ENCODE measurements at places on chromosomes 12 and 14.

GRCh38 chr14:85061256-85061655 lies 468.7 kb upstream of the FLRT2 start:
- DNase-seq: no peak

- no peak for DNase-seq
These were observed 75.1 kb upstream of the NUDT4 start for GRCh38 chr12:93302331-93303229.

DNA sequence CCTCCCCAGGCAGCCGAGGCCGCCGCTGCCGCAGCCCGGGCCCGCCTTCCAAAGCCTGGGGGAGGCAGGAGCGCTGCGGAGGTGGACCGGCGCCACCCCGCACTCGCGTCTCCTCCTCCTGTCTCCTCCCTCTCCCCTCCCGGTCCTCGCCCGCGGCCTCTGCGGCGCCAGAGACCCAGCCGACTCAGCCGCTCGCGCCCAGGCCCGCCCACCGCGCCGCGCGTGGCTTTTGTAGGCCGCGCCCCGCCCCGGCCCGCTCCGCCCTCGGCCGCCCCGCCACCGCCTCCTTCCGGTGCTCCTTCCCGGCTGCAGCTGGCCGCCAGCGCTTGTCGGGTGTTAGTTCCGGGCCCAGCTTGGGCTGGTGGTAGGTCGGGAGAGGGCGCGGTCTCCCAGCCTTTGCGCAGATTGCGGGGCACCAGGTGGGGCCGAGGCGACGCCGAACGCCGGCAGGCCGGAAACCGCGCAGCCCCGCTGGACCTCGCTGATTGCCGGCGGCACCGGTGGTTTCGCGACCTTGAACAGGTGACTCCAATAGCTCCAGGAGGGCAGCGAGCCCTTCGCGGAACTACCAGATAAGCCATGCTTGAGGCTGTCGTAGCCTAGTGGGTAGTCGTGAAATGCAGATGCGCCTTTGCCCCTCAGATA lies at the start of gene CAPRIN2:
TSS of gene CAPRIN2 (minus strand) at position 202 of the 645 bp plus-strand sequence. CDS start 1,431 bp downstream, outside the sequence.
- peak; percentile 88 for DNase-seq

DNA sequence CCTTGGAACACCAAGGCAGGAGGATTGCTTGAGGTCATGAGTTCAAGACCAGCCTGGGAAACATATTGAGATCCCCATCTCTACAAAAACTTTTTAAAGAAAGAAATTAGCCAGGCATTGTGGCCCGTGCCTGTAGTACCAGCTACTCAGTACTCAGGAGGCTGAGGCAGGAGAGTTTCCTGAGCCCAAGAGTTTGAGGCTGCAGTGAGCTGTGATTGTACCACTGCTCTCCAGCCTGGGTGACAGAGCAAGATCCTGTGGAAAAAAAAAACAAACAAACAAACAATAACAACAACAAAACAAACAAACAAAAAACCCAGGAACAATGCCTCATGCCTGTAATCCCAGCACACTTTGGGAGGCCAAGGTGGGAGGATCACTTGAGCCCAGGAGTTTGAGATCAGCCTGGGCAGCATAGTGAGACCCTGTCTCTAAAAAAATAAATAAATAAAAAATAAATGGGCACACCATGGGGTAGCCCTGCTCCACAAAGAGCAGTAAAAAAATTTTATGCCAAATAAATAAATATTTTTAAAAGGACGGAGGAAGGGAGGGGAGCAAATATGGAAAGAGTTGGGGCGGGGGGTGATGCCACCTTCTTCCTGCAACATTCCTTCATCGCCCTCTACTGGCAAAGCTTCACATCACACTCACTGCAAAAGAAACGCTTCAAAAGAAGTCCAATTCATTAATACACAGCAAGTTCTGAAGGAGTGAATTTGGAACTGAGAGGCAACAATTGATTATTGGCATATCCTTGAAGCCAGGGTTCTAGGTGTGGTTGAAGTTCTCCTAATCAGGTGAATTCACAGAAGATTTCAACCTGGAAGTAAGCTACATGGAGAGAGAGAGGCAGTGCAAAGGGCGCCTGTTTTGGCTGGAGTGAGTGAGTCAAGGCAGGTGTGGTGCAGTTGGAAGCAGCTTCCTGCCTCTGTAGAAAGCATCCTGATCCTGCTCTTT lies 8.8 kb upstream of the GNPTAB start:
- peak; percentile 65 for DNase-seq

DNA sequence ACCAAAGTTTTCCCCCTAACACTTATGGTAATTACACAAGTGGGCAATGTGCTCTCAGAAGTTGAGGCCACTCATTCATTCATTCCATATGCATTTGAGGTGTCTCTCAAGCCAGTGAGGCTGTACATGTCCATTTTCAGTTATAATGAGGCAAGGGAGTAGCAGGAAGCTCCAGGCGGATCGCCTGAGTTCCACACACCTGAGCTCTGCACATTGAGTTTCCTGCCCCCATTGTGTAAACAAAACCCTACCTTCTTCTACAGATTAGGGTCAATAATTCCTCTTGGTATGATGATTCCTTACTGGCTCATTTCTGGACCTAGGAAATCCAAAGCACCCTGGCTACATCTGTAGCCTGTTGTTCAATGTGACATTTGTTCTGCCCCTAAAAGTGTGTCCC lies 555.3 kb downstream of the MED13L start:
- no peak for DNase-seq

DNA sequence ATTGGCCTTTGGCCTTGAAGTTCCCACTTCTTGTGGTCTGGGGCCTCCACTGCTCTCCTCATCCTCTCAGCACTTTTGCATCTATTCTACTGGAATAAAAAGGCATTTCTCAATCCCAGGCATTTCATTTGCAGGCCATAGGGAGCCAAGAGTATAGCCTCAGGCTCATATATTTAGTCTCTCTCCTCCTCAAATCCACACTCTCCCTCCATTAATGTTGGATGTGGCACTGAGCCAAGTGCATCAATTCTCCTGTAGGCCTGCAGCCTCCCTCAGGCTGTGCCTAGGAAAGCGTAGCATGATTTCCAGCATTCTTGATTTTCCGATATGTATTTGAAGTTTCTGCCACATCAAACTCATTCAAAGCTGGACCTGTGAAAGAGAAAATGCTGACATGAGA lies 211.5 kb upstream of the CPNE8 start:
- no peak for DNase-seq

DNA sequence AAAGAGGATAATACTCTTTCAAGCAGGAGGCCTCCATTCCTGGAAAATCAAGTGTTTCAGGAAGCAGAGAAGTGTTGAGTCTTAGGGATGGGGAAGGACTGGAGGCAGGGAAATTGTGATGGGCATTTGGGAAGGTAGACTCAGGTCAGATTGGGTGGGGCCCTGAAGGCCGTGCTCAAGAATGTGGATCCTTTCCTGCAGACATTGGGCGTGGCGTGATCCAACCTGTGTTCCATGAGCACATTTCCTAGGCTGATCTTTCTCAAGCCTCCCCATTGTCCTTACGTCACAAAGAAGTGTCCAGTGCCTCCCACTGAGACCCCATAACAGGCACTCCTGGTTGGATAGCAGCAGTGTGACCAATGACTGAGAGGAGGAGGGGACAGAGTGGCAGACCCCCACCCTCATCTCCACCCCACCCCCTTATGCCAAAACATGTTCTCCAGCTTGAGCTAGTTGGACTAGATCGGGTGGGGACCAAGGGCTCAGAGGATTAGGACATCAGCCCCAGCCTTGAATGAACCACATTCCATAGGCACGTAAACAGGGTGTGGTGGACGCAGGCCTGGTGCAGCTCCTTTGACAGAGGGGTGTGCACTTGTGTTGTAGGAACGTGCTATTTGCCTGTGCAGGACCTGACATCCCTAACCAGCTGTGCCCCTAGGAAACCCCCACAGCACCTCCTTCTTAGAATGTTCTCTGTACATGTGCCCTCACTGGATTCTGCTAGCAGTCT lies 76.8 kb downstream of the TTC9 start:
- no peak for DNase-seq

DNA sequence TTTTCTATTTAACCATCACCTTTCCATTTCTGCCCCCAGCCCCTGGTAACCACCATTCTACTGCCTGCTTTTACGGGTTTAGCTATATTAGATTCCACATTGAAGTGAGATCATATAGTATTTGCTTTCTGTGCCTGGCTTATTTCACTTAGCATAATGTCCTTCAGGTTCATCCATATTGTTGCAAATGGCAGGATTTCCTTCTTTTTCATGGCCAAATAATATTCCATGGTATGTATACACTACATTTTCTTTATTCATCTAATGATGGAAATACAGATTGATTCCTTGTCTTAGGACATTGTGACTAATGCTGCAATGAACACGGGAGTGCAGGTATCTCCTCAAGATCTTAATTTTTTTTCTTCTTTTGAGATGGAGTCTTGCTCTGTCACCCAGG lies 202.2 kb downstream of the APAF1 start:
- DNase-seq: no peak

DNA sequence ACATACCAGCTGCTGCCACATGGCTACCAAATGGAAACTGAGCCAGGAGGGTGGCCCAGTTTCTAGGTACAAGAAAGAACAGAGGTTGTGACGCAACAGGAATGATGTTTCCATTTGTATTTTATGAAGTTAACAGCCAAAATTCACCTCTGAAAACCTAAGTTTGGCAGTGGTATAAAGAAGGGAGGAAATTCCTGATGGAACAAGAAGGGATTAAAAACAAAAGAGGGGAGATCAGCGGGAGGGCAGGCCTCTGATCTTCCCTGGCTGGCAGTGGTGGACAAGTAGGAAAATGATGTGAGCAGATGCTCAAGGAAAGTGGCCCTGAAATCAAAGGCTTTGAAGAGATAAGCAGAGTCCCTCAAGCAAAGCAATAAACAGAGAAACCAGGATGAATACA lies 47.3 kb upstream of the BCL2L14 start:
- no peak for DNase-seq

DNA sequence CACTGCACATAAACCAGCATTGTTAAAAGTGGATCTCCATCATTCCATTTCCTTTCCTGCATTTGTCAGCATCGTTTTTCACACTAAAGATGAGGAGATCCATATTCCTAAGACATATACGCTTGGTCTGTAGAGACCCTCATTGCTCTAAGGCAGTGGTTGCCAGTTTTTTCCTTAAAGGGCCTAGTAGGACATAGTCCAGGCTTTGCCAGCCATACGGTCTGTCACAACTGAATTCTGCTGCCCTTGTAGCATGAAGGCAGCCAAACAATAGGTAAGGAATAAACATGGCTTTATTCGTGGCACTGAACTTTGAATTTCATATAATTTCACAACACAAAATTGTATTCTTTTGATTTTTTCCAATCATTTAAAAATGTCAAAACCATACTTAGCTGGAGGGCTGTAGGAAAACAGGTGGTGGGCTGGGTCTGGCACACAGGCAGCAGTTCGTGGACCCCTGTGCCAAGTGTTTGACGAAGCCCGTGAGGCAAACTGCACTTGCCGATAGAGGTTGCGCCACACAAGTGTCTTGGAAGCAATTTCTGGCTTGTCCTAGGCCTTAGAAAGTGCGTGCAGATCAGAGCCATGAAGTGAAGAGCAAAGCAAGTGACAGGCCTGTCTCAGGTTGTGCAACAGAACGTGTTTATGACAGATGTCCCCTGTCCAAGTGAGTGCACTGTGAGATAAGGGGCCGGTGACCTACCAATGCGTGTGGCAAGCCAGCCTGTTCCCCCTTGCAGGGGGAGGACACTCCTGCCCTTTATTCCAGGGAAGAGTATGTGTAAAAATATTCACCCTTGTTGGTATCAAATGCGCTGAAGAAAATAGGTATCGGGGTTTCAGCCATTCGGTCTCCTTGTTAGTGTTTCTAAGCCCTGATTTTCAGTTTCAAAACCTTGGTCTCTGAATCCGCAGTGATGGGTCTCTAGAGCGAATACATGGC lies 916 bp upstream of the CHPT1 start:
- DNase-seq: no peak

DNA sequence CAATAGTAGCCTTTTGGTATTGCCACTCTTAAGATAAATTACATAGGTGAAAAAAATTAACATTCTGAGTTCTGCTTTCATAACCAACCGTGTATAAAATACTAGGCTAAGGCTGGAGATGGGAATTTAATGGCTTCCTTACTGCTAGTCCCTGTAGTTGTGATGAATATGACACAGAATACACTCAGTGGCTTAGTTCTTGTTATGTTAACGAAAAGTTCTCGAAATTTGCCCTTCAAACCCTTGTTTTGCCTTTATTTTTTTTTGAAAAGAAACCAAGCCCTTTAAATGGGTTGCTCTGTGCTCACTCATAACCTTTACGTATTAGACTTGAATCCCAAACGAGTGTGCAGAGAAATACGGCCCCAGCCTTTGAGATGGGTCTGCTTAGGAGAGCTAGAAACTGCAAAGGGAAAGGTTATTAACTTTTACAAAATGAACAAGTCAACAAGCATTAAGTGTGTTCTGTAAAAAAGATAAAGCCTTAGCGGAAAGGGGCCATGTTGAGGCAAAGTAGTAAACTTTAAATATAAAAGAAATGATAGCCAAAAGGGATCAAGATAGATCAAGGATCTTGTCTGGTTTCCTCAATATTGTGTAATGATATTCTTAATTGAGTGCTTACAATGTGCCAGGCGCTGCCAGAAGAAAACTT lies 1.7 kb downstream of the NUDT4 start:
- DNase-seq: no peak

GRCh38 chr12:54980341-54980740 lies 4.2 kb downstream of the TESPA1 start:
- no peak for DNase-seq

GRCh38 chr14:99101855-99102461 lies 170.0 kb downstream of the BCL11B start:
- no peak for DNase-seq

DNA sequence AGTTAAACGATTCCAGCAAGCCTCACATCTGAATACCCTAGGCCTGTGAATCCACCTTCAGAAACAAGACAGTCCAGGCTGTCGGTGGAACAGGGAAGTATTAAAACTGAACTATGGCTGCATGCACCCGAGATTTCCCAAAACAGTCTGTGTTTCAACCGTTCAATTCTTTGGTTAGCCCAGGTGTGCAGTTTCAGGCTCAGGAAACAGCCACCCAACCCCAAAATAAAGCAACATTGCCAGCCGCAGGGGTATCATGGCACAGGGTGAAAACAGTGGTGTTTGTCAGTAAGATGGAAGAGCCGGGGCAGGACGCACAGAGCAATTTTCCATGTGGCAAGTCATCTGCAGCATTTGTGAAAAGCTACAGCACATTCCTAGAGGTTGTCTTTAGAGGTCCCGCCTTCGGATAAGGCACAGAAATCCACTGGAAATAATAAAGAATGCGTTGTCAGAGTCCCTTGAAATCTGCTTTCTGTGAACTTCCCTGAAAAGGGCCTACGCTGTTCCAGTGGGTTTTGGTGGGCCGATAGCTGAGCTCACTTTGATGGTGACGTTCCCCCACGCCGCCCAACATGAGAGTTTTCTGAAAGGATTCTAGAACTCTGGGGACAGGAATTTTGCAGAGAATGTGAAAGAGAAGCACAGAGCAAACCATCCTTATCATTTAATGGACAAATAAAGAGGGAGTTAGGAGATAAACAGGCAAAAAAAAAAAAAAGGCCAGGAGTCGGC lies 84.9 kb downstream of the BCL11B start:
- DNase-seq: no peak

GRCh38 chr12:88360343-88360742 lies 218.2 kb downstream of the TMTC3 start:
- DNase-seq: no peak

GRCh38 chr12:10802587-10802986 lies at the start of gene TAS2R7:
TAS2R7 (minus strand) TSS chr12:10802627; CDS start chr12:10802570, 57 bp downstream.
- no peak for DNase-seq

- DNase-seq: no peak
These were observed 219.4 kb downstream of the KSR2 start for GRCh38 chr12:117749431-117749830.
